ENCODE measurements at places on chromosomes 1 and 21.
A peak's percentile ranks its signal among the peaks of the same experiment; 100 is the strongest.

- no peak for DNase-seq
These were observed 40.4 kb upstream of the ZSWIM5 start for GRCh38 chr1:45246760-45247159.

DNA sequence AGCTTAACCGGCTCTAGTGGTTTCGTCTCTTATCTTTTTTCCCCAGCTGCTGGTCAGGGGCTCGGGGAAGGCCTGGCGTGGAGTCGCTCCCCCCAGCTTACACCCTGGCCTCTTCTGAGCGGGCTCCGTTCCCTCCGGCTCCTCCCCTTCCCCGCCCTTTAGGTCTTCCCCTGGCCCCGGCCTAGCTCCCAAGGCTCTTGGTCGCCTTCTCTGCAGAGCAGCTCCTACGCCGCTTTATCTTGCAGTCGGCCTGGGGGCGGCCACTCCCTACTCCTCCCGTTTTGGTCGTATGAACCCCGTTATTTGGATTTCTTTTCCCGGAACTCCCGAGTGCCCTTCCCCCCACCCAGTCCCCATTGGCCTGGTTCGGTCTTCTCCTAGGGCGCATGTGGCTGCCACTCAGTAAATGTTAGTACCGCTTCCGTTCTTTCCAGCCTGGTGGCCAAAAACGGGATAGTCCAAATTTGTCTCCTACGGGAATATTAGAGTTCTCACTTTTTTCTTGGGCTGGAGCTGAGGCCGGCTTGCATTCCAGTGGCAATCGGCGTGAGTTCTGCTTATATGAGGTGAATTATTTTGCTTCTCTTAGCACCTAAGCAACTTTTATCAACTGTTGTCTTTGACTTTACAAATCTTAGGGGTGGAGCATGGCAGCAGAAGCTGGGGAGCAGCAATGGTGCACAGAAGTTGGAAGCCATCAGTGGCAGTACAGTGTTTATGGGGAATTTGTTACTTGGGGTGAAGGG is 467 bp downstream of the THRAP3 start:
- no peak for DNase-seq

- DNase-seq: no peak
These were observed 114.1 kb upstream of the CD34 start for GRCh38 chr1:208025031-208025430.

DNA sequence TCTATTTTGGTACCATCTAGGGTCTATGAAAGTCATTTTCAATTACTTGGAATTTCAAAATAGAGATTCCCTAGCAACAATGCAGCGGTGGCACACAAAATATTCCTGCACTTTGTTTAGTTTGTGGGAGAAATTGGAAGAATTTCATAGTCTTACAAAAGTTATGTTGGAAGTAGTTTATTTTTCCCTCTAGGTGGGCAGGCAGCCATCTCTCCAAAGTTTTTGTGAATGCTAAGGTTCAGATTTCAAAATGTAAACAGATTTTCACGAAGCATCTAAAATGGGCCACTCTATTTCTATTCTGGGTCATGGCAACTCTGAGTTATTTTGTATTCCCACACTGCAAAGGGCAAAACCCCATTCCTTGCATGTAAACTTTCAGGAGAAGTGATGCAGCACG is 8.0 kb downstream of the SMCP start:
- DNase-seq: no peak

GRCh38 chr1:183909672-183910071 is 104.8 kb downstream of the RGL1 start:
- no peak for DNase-seq

- no peak for DNase-seq
These were observed 87.9 kb downstream of the RPS6KC1 start for GRCh38 chr1:213138892-213139291.

- DNase-seq: no peak
These were observed 505.4 kb downstream of the KCNT2 start for GRCh38 chr1:196102826-196103225.

DNA sequence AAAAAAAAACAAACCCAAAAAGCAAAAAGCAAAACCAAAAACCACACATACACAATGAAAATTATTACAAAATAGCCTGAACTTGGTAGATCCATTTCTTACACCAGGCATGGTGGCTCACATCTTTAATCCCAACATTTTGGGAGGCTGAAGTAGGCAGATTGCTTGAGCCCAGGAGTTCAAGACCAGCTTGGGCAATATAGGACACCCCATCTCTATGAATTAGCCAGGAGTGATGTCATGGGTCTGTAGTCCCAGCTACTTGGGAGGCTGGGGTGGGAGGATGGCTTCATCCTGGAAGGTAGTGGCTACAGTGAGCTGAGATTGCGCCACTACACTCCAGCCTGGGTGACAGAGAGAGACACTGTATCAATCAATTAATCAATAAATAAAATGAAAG is 42.1 kb upstream of the SCAF4 start:
- no peak for DNase-seq

DNA sequence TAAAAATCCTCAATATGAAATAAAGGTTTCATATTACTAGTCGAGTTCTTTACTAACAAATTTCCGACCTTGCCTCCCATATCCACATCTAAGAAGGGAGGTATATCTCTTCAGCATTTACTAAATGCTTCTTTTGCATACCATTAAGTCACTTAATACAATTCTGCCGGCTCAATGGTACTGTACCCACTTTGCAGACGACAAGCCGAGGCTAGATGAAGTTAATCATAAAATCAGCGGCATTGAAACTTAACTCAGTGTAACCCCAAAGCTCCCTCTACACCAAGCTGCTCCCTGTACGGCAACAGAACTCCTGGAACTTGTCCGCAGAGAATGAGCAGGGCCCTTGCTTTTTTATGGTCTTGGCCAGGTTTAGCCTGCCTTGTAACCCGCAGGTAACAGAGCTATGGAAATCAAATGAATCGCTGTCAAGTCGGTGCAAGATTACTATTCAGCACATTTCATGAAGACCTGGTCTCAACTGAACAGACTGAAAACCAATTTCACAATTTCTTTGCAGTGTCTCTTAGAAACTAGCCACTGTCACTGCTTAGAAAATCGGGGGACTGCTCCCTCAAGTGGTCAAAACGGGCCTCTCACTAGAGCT is 738 bp downstream of the INTS7 start:
- no peak for DNase-seq

DNA sequence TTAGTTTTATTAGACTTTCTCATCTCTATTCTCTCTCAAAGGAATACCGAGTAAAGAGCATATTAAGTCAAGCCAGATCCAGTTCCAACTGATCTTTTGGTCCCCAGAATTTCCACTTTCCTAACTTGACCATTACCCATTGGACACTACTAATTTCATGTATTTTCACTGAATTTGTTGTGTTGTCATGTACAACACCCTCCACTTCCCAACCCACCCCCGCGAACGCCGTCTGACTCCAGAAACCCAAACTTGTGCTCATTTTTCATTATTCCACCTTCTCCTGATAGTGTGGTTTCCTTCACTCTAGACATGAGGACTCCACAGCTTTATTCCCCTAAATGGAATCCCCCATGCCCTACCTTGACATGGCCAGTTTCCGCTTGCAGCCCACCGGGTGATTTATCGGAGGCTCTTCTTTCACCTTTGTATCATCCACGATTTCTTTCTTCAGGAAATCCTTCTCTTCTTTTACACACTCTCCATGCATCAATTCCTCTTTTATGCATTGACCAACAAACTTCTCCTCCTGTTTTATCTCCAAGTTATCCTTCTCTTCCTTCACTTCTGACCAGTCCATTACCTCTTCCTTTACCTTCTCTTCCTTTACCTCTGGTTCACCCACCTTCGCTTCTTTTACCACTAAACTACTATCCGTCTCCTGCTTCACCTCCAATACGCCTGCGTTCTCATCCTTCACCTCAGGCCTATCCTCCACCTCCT is 805 bp downstream of the ZNHIT6 start:
- DNase-seq: no peak

- DNase-seq: peak; percentile 48
These were observed 93.0 kb upstream of the TENT5C start for GRCh38 chr1:117512728-117513321.

DNA sequence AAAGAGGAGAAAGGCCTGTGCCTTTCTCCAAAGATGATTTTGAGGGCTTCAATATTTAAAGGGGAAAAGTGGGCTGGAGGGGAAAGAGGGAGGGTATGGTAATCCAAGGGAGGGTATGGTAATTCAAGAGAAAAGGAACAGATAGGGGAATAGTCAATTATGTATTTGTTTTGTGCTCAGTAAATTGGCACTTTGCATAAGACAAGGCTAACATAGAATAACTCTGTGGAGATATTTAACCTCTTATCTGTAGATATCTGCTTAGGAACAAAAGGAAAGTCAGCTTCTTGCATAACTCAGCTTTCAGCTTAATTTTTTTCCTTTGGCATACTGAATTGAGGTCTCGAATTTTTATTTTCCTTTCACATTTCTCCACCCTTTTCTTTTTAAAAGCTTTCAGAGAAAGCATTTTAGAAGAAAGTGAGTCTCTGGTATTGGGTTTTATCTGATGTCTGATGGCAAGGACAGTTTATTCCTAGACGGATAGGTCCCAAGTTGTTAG is 119.9 kb upstream of the F3 start:
- DNase-seq: no peak

DNA sequence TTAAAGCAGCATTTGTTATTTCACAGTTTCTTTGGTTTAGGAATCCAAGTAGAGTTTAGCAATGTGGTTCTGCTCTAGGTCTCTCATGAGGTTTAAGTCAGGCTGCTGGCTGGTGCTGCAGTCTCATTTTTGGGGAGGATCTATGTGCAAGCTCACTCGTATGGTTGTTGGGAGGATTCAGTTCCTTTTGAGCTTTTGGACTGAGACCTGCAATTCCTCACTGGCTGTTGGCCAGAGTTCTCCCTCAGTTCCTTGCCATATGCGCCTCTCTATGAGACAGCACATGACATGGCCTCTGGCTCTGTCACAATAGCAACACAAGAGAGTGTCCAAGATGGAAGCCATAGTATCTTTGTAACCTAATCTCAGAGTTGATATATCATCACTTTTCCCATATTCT is 91.0 kb downstream of the OLFML2B start:
- no peak for DNase-seq

- no peak for DNase-seq
These were observed 86.3 kb downstream of the MPZL1 start for GRCh38 chr1:167808104-167808503.

- no peak for DNase-seq
These were observed 19.7 kb upstream of the CHIA start for GRCh38 chr1:111270771-111271463.

DNA sequence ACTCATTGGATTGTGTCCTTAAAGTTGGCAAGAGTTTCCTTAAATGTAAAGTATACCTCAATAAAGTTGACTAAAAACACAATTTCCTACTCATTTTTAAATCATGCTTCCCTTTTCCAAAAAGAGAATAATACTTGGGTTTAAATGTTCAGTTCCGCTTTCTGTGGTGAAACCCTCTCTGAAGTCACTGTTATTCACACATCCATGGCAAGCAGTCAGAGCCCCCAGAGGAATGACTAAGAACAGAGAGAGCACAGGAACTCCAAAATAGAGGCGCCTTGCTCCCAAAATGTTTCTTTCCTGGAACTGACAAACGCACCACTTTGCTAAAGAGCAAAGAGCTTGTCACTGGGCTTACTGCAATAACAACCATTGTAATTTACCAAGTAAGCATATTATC is 142.5 kb downstream of the TIAM1 start:
- DNase-seq: no peak

- DNase-seq: no peak
These were observed 8.0 kb upstream of the FAM20B start for GRCh38 chr1:179017383-179018326.

DNA sequence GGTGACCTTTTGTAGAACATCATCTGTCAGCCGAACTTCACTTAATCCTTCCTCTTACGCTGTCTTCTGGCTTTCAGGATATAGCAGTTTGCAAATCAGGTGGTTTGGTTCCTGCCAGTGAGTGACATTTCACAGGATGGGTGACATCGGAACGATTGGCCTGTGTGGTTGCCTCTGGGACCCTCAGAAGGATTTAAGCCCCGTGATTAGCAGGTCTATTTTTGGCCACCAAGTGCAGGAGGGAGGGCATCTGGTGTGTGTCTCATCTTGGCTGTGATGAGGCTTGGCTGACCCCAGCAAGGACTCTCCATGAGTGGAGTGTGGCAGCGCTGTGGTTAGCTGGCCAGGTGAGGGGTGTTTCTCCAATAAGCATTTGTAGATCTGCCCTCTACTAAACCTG is 407.6 kb upstream of the VAMP3 start:
- DNase-seq: no peak

DNA sequence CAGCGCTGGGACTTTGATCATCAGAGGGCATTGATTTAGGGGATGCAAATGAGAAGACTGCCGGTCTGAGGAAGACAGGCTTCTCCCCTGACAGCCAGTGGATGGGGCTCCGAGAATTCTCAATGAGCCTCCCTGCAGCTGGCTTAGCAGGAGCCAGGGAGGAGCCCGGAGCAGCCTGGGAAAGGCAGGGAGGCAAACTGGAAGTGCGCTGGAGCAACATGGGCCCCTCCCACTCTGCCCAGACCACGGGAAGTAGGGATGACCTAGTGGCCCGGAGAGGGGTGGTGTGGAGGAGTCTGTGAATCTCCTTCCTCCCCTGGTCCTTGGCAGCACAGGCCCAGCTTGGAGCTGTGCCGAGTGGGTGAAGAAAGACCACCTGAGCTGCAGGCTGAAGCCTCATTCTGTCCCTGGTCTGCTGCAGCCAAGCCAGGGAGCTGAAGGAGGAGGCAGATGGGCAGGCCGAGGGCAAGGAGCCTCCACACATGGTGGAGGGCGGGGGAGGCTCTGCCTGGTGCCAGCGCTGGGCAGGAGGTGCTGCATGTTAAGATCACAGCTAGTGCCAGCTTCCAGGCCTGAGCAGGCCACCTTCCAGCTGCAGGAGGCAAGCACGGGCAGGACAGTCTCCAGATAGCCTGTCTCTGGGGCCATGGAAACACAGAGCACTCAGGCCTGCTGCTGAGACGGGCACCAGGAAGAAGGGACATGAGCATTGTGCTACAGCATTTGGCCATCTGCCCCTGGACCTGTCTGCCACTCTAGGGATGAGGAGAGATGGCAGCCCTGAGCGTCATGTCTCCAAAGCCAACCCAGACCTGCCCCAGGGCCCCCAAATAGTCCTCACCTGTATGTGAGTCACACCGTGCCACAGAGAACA is 12.2 kb upstream of the CLSTN1 start:
- no peak for DNase-seq

- DNase-seq: no peak
These were observed 4.2 kb downstream of the WNT9A start for GRCh38 chr1:227943381-227944089.

Measured in CD4-positive, alpha-beta T cell treated with Interleukin-4 for 1 hour (primary cell).